ENCODE measurements at places on chromosomes 13 and 19. TPM values are rescaled to one million over a fixed set of nuclear protein-coding genes. Genes with fewer than 3 reads are reported as not detected.

GFY gene
- not detected for total RNA-seq

MADCAM1 gene
- not detected for total RNA-seq

RYR1 gene
- under 0.01 TPM for total RNA-seq

LIM2 gene
- total RNA-seq: not detected

SIGLEC5 gene
- not detected for total RNA-seq

SIGLEC8 gene
- total RNA-seq: not detected

NPHS1 gene
- not detected for total RNA-seq

SPIB gene
- total RNA-seq: not detected

EID2B gene
- total RNA-seq: 7.2 TPM

CHAF1A gene
- 9.5 TPM for total RNA-seq

ELANE gene
- not detected for total RNA-seq

HDGFL2 gene
- 78.7 TPM for total RNA-seq

ZNF841 gene
- 8.3 TPM for total RNA-seq

FGF9 gene
- not detected for total RNA-seq

NLRP9 gene
- total RNA-seq: not detected

PSG4 gene
- 1.1 TPM for total RNA-seq

NALCN gene
- 1.8 TPM for total RNA-seq

MCEMP1 gene
- not detected for total RNA-seq

USHBP1 gene
- total RNA-seq: not detected

PRR19 gene
- total RNA-seq: not detected

LILRB5 gene
- total RNA-seq: not detected

MIR17HG gene
- total RNA-seq: 0.35 TPM

CCL25 gene
- total RNA-seq: not detected

CEACAM7 gene
- total RNA-seq: not detected

DEDD2 gene
- 22.0 TPM for total RNA-seq

DKKL1 gene
- total RNA-seq: not detected

ZNF865 gene
- total RNA-seq: 2.6 TPM

KCTD12 gene
- total RNA-seq: 10.1 TPM

DACT3 gene
- total RNA-seq: 4.0 TPM

ZNF581 gene
- 23.0 TPM for total RNA-seq

QPCTL gene
- total RNA-seq: 49.6 TPM

PIAS4 gene
- total RNA-seq: 26.5 TPM

COMMD6 gene
- total RNA-seq: 43.2 TPM

ZNF439 gene
- total RNA-seq: 1.4 TPM
